T-helper 17 cell (primary cell): ENCODE measurements at places on chromosomes 12 and 14. TPM values are rescaled to one million over a fixed set of nuclear protein-coding genes. Genes with fewer than 3 reads are reported as not detected.
A peak's percentile ranks its signal among the peaks of the same experiment; 100 is the strongest.

DLK1 gene
- total RNA-seq, result not detected

MUCL1 gene
- not detected for total RNA-seq

KRT85 gene
- not detected for total RNA-seq

GPR132 gene
- 43.4 TPM for total RNA-seq

HOMEZ gene
- 5.7 TPM for total RNA-seq

TTC9 gene
- 11.7 TPM for total RNA-seq

DLGAP5 gene
- total RNA-seq, result 0.12 TPM

CACNA2D4 gene
- 18.1 TPM for total RNA-seq

PLA2G1B gene
- total RNA-seq, result not detected

GLIPR1 gene
- 105 TPM for total RNA-seq

- H3K27ac ChIP-seq, result no peak overlapping the region
- H3K4me1 ChIP-seq, result no peaks in the 10 kb centered on the region
- H3K36me3 ChIP-seq, result no peaks in the 10 kb centered on the region
Observed at GRCh38 chr14:43896044-43896443, 611.0 kb downstream of the FSCB start.

- DNase-seq, result no peak
- H3K27me3 ChIP-seq, result peaks cover 9% of the 10 kb centered on the region
- peaks cover 9% of the 10 kb centered on the region for H3K4me1 ChIP-seq
- no peak overlapping the region for H3K4me3 ChIP-seq
Observed at GRCh38 chr12:48857278-48857994, 5.5 kb upstream of the DDX23 start.

DNA sequence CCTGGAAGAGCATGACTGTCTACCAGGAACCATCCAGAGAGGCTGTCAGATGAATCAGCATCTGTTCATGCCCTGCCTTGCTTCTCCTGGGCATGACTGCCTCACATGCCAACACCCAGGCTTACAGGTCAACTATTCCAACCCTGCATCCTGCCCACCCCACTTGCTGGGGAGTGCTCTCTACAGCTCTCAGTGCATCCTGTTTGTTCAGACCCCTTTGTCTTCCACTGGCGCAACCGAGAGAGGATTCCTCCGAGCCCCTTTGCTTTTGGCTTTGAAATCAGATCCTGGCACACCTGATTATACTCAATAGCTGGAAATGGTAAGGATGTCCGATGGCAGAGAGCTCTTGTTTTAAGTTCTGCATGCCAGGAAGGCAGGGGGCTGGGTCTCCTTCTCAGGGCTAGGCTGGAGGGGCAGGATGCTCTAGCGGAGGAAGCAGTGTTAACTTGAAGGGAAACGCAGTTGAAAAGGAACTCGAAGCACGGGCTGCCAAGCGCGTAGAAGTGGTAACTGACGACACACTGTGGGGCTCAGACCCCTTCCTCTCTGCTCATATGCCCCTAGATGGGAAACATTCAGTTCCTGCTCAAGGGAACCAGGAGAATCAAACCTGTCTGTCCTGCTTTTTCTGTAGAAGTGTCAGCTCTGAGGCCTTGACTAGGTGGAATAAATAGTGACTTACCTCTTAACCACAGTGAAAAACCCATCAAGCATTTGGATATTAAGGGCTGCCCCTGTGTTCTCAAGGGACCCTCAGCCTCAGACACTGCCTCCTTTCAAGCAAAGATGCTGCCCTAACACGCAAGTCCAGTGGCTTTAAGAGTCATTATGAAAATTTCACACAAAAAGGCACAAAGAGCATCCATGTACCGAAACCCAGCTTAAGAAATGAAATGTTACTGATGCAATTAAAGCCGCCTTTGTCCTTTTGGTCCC is 297.5 kb downstream of the ZFP36L1 start:
- H3K36me3 ChIP-seq, result peaks cover 3% of the 10 kb centered on the region
- H3K4me3 ChIP-seq, result no peak overlapping the region
- peaks cover 20% of the 10 kb centered on the region for H3K4me1 ChIP-seq
- H3K27ac ChIP-seq, result peak overlapping the region; percentile 41
- no peak for DNase-seq

GRCh38 chr12:31035967-31036665 is 37.5 kb upstream of the DDX11 start:
- DNase-seq, result no peak
- peaks cover 51% of the 10 kb centered on the region for H3K27me3 ChIP-seq
- H3K36me3 ChIP-seq, result no peaks in the 10 kb centered on the region
- peaks cover 3% of the 10 kb centered on the region for H3K4me1 ChIP-seq
- H3K4me3 ChIP-seq, result no peak overlapping the region
- H3K27ac ChIP-seq, result no peak overlapping the region

- no peak overlapping the region for H3K4me3 ChIP-seq
- no peaks in the 10 kb centered on the region for H3K4me1 ChIP-seq
- DNase-seq, result no peak
- H3K27ac ChIP-seq, result no peak overlapping the region
- H3K36me3 ChIP-seq, result no peaks in the 10 kb centered on the region
Observed at GRCh38 chr12:63470161-63470560, 198.1 kb downstream of the DPY19L2 start.

- H3K4me1 ChIP-seq, result peaks cover 11% of the 10 kb centered on the region
- H3K4me3 ChIP-seq, result no peak overlapping the region
- peak overlapping the region; percentile 29 for H3K27ac ChIP-seq
- no peaks in the 10 kb centered on the region for H3K27me3 ChIP-seq
- peaks cover 3% of the 10 kb centered on the region for H3K36me3 ChIP-seq
- no peak for DNase-seq
Observed at GRCh38 chr14:76191297-76191696, 39.6 kb downstream of the GPATCH2L start.

DNA sequence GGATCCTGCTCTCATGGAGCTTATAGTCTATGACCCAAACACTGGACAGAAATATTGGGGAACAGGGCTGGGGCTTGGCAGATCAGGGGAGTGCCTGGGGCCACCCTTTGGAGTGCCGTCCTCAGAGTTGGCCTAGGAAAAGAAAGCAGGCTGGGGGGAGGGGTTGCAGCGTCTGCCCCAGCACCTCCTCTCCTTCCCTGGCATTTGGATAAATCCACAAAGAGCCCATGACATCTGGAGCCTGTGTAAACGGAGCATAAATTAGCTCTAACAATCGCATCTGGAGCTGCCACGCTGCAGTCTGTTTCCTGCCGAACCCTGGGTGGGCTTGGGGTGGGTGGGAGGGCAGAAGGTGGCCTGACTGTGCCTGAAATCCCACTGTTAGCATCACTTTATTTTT is 63.8 kb downstream of the MVK start:
- no peak overlapping the region for H3K27ac ChIP-seq
- H3K4me1 ChIP-seq, result no peaks in the 10 kb centered on the region
- peaks cover 11% of the 10 kb centered on the region for H3K27me3 ChIP-seq
- H3K36me3 ChIP-seq, result no peaks in the 10 kb centered on the region
- DNase-seq, result no peak

DNA sequence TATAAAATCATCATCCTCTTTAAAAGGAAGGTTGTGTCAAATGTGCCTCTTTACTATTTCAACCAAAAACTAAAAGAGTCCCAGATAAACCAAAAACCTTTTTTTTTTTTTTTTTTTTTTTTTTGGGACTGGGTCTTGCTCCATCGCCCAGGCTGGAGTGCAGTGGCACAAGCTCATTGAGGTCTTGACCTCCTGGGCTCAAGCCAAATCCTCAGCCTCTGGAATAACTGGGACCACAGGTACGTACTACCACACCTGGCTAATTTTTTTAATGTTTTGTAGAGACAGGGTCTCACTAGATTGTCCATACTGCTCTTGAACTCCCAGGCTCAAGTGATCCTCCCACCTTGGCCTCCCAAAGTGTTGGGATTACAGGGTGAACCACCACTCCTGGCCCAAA is 16.4 kb upstream of the SELPLG start:
- H3K4me3 ChIP-seq, result no peak overlapping the region
- peak overlapping the region; percentile 49 for H3K27ac ChIP-seq
- peaks cover 29% of the 10 kb centered on the region for H3K4me1 ChIP-seq
- H3K36me3 ChIP-seq, result no peaks in the 10 kb centered on the region

- no peak overlapping the region for H3K4me3 ChIP-seq
- H3K36me3 ChIP-seq, result no peaks in the 10 kb centered on the region
- no peak for DNase-seq
- no peaks in the 10 kb centered on the region for H3K4me1 ChIP-seq
Observed at GRCh38 chr12:75660805-75661404, 149.5 kb upstream of the KRR1 start.

- peaks cover 29% of the 10 kb centered on the region for H3K27me3 ChIP-seq
- peaks cover 2% of the 10 kb centered on the region for H3K4me1 ChIP-seq
- H3K36me3 ChIP-seq, result no peaks in the 10 kb centered on the region
Observed at GRCh38 chr14:58712357-58712756, 74.6 kb downstream of the DACT1 start.

DNA sequence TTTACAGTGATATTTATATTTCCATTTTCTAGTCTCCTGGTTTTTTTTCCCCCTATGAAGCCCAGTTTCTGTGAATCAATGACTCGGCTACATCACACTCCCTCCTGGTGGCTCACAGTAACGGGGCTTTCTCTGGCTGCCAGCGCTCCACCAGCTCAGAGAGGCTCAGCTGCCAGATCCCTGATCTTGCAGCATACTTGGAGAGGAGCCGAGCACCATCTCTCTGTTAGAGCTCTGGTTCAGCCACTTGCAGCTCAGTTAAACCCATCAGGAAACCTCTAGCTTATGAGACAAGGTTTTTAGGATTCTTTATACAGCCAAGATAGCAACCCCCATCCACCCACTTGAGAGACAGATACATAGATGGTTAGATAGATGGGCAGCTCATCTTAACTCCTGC is 74.6 kb downstream of the CIT start:
- no peak overlapping the region for H3K4me3 ChIP-seq
- H3K4me1 ChIP-seq, result no peaks in the 10 kb centered on the region
- no peaks in the 10 kb centered on the region for H3K36me3 ChIP-seq
- H3K27ac ChIP-seq, result no peak overlapping the region
- DNase-seq, result no peak

GRCh38 chr12:68665016-68665569 is 21.7 kb upstream of the NUP107 start:
- peak overlapping the region; percentile 80 for H3K27ac ChIP-seq
- H3K4me1 ChIP-seq, result peaks cover 16% of the 10 kb centered on the region
- no peaks in the 10 kb centered on the region for H3K27me3 ChIP-seq
- no peaks in the 10 kb centered on the region for H3K36me3 ChIP-seq
- H3K4me3 ChIP-seq, result peak overlapping the region; percentile 31
- DNase-seq, result no peak

DNA sequence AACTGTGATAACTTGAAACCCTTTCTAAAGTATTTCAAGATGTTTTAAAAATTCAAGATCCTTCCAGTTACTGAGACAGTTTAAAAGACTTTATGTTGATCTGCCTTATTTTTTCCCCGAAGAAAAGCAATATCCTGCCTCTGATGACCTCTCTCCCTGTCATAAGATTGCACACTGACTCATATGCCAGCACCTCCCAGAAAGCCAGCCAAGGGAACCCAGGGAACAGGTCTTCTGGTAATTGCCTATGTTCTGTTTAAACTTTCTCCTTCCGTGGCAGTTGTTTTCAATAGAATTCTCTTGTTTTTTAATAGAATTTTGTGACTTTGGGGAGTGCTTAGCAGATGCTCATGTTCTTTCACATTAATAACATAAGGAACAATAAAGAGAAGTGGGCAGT is 300.2 kb upstream of the PRKD1 start:
- no peak for DNase-seq
- no peaks in the 10 kb centered on the region for H3K27me3 ChIP-seq
- no peaks in the 10 kb centered on the region for H3K36me3 ChIP-seq
- no peak overlapping the region for H3K27ac ChIP-seq
- H3K4me1 ChIP-seq, result no peaks in the 10 kb centered on the region

- H3K27ac ChIP-seq, result no peak overlapping the region
- H3K27me3 ChIP-seq, result peaks cover 4% of the 10 kb centered on the region
- H3K36me3 ChIP-seq, result no peaks in the 10 kb centered on the region
- DNase-seq, result no peak
- no peaks in the 10 kb centered on the region for H3K4me1 ChIP-seq
Observed at GRCh38 chr14:53993920-53994607, 37.4 kb upstream of the BMP4 start.

DNA sequence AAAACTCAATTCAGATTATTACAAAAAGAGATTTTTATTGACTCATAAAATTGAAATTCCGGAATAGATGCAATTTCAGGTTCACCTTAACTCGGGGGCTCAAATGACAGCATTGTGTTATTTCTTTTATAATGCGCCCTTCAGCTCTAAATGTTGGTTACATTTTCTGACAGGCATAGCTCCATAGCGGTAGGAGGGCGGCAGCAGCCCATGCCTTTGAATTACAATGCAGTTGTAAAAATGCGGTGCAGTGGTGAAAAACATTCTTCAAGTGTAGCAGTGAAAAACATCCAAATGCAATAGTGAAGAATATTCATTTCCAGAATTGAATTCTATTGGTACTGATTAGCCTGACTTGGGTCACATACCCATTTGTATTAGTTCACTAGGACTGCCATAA is 215.3 kb upstream of the PKP2 start:
- DNase-seq, result no peak
- no peaks in the 10 kb centered on the region for H3K36me3 ChIP-seq
- no peak overlapping the region for H3K27ac ChIP-seq
- no peak overlapping the region for H3K4me3 ChIP-seq
- no peaks in the 10 kb centered on the region for H3K4me1 ChIP-seq
- no peaks in the 10 kb centered on the region for H3K27me3 ChIP-seq

GRCh38 chr14:60189923-60190840 is 25.0 kb upstream of the DHRS7 start:
- H3K27ac ChIP-seq, result peak overlapping the region; percentile 59
- no peak overlapping the region for H3K4me3 ChIP-seq
- no peaks in the 10 kb centered on the region for H3K4me1 ChIP-seq
- peaks cover 21% of the 10 kb centered on the region for H3K27me3 ChIP-seq
- no peaks in the 10 kb centered on the region for H3K36me3 ChIP-seq
- DNase-seq, result no peak

GRCh38 chr12:4471256-4471655 is 25.6 kb upstream of the FGF6 start:
- H3K27ac ChIP-seq, result no peak overlapping the region
- no peak for DNase-seq
- H3K4me3 ChIP-seq, result no peak overlapping the region
- peaks cover 2% of the 10 kb centered on the region for H3K36me3 ChIP-seq
- peaks cover 30% of the 10 kb centered on the region for H3K27me3 ChIP-seq

DNA sequence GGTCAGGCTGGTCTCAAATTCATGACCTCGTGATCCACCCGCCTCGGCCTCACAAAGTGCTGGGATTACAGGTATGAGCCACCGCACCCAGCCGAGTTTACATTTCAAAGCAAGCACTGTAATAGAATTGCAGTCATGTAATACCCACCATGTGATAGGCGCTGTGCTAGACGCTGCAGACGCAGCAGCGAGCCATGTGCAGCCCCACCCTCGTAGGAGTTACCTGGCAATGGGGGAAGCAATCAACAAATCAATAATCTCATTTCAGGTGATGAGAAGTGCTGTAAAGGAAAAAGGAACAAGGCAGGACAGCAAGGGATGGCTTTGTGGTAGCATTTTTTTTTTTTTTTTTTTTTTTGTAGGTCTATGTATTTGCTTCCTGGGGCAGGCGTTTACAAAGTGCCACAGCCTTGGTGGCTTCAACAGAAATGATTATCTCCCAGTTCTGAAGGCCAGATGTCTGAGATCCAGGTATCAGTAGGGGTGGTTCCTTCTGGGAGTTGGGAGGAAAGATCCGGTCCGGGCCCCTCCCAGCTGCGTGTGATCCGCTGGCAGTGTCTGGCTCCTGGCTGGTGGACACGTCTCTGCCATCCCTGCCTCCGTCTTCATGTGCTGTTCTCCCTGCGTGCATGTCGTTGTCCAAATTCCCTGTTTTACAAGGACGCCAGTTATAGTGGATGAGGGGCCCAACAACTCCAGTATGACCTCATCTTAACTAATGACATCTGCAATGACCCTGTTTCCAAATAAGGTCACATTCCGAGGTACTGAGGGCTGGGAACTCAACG is 72.8 kb downstream of the TNFAIP2 start:
- H3K27ac ChIP-seq, result no peak overlapping the region
- H3K27me3 ChIP-seq, result peaks cover 29% of the 10 kb centered on the region
- peaks cover 5% of the 10 kb centered on the region for H3K4me1 ChIP-seq
